ENCODE measurements at places on chromosomes 3 and 15.

DNA sequence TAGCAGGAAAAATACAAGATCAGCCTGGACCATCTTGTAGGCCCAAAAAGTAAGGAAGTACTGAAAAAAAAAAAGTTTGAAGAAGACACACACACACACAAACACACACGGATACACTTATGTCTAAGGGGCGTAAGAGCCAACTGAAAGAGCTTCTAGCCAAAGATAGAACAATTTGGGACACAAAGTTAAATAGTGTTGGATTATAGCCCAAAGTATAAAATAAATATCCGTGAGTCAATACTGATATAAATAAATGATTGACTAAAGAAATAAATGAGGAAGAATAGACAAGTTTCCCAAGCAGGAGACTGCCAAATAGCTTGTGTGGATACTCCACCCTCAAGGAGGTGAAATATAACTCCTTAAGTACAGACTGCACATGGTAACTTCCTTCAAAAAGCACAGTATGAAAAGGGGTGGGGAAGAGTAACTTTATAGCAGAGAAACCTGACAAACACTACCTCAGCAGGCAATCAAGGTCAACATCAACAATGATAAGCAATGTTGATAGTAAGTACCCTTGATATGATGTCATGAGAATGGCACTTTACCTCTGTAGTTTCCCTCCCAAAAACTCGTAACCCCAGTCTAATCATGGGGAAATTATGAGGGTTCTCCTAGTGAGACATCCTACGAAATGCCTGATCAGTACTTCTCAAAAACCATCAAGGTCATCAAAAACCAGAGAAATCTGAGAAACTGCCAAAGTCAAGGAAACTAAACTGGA is 187.3 kb upstream of the ATP11B start:
- no peak for DNase-seq

GRCh38 chr3:128725547-128726022 is 398 bp upstream of the RAB7A start:
- DNase-seq, result no peak

- DNase-seq, result no peak
These were observed 637.9 kb downstream of the NLGN1 start for GRCh38 chr3:174035328-174035886.

GRCh38 chr3:131350506-131350905 is 31.1 kb upstream of the NUDT16 start:
- DNase-seq, result no peak

DNA sequence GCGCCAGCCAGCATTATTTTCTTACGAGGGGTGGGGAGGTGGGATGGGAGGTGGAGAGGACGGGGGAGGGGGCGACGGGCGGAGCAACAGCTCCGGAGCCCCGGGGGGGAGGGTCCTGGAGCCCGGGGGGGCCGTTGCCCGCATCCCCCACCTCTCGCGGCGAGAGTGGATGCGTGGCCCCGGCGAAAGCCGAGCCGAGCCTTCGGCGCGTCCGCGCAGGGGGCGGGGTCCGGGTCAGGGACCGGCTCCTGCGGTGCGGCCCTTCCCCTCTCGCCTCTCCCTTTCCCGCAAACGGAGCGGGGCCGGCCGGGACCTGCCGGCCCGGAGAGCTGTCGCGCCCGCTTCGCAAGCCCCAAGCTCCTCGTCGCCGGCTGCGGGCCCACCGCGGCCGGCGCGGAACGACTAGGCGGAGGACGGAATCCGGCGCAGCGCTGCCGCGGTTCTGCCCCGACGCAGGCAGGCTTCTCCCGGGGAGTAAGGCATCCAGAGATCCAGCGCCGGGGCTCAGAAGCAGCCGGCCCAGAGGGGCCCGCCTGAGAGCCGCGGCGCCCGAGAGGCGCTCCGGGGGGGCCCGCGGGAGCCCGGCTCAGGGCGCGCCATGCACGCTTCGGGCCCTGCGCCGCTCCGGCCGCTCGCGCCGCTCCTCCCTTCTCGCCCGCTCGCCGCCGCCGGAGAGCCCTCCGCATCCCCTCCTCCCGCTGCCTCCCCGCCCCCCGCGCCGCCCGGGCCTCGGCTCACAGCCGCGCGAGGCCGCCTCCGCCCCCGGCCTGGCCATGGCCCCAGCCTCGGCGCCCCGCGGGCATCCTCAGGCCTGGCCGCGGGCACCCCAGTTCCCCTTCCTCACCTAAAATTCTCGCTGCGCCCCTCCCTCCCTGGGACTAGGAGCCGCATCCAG is 459 bp upstream of the ADCY5 start:
- DNase-seq, result no peak

DNA sequence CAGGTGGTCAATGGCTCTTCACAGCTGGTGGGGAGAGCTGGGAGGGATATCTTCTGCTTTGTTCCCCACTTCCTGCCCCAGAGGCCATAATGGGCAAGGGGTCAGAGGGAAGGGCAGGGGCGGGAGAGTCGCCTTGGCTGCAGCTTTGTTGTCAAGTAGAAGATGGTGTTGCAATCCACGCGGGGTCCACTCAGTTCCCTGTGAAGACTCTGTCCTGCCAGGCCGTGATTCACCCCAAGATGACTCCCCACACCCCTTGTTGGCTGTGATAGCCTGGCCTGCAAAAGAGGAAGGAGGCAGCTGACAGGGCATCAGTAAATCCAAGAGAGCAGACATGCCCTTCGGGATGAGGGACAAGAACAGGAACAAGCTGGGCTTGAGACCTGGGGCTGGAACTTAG is 6.9 kb downstream of the GALNT15 start:
- DNase-seq, result no peak

- no peak for DNase-seq
These were observed 19.1 kb upstream of the LAMP3 start for GRCh38 chr3:183181606-183182005.

GRCh38 chr3:128879991-128880390 is 571 bp downstream of the ACAD9 start:
- DNase-seq, result no peak

DNA sequence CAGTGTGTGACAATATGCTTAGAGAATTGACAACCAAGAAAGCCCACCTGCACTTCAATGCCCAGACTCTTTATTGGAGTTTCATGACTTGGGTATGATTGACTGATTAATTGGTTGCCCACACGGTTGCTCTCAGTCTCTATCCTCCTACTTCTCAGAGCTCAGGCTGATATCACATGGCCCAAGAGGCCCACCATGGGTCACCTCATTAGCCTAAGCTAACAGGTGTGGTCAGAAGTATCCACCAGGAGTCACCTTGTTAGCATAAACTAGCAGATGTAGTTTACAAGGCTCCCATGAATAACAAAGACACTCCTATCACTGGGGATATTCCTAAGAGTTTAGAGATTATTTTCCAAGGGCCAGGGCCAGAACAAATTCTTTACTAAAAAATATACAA is 120.2 kb upstream of the MBNL1 start:
- no peak for DNase-seq

DNA sequence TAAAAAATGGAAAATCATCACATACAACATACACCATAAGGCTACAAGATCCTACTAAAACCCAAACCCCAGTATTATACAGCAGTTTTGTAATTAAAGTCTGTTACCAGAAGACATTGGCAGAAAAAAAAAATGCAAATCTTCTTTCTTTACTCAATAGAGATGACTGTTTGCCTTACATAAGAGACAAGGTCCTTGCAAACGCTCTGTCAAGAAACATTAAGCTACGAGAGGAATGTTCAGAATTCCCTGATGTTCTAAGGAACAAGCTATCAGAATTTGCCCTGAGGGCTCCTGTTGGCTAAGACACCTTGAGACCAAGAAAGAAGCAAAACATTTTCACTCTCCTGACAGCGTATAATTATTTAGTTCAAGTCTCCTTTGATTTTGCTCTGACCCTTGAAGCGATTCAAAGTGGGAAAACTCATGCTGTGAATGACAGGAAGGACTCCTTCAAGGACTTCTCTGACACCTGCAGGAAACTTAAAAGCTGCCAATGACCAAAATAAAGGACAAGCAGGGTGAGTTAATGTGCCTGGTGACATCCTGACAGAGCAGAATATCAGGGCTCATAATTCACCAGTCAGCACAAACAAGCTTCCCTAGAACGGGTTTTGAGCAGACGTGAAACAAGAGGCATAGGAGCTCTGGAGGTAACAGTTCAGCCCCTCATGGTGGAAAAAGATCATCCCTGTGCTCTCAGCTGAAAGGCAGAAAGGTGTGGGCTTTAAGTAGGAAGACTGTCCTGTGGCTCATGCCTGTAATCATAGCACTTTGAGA is 2.5 kb downstream of the SCAMP2 start:
- DNase-seq, result no peak

GRCh38 chr3:188157971-188158370 is 4.0 kb downstream of the LPP start:
- DNase-seq, result no peak

GRCh38 chr3:101216710-101217465 is 103.5 kb downstream of the IMPG2 start:
- DNase-seq, result no peak

DNA sequence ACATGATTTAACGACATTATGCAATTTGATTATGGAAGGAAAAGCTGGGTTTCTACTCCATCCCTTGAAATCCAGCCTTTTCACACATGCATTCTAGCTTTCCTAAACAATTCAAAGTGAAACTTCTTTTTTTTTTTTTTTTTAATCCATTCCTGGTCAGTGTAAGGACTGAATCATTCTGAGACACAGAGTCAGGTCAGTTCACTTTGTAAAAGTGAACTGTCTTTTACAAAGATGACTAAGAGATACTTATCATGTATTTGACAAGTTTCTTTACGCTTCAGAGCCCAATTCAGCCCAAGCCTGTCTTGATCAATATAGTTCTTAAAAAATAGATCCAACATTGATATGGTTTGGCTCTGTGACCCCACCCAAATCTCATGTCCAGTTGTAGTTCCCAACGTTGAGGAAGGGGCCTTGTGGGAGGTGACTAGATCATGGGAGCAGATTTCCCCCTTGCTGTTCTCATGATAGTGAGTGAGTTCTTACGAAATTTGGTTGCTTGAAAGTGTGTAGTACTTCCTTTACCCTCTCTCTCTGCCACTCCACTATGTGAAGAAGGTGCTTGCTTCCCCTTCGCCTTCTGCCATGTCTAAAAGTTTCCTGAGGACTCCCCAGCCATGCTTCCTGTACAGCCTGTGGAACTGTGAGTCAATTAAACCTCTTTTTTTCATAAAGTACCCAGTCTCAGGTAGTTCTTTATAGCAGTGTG is 345.6 kb upstream of the THBS1 start:
- peak; percentile 1 for DNase-seq
